Small intestine (tissue), 16 donors: ENCODE measurements at places on chromosomes 4 and X.

DNA sequence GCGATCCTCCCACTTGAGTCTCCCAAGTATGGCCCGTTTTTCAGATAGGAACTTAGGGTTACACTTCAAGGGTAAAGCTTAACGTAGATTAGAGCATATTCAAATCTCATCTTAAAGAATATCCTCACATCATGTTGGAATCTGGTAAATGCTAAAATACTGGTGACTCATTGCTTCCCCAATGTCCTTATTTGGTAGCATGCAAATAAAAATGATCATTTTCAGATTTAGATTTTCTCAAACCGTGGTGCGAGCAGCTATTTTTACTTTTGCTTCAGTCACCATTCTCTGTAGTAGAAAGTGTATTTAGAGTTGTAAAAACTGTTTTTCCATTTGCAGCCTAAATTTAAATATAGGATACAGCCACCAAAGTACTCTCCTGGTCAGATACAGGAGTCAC lies 101.5 kb upstream of the MAML3 start:
- DNase-seq: no peak

DNA sequence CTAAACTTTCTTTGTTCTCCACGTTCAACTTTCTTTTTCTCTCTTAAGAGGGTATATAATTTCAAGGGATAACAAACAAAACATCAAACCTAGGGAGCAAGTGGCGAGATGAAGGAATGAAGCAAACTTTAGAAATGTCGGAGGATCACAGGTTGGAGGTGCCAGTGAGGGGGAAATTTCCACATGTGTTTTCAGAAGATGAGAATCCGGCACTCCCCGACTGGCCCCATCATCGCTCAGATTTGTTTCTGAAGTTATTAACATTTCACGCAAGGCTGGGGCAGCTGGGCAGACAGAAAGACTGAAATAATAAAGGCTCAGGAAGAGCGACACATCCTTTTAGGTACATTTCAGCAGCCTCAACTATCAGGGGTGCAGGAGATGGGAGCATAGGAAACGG lies 134.9 kb downstream of the SMIM20 start:
- DNase-seq: no peak

DNA sequence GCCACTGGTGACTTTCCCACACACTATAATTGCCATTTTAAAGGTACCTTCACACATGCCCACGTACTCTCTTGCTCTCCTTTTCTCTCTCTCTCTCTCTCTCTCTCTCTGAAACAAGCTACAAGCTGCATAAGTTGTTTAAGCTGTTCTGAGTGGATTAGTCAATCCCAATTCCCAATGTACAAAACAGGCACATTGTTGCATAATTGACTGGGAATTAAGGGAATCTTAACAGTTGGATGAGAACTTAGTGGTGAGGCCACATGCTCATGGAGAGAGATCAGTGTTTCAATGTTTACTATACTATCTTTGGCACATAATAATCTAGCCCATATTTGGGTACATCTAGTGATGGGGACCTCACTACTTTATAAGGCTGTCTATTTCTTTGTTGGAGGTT lies 123.3 kb downstream of the ARHGEF9 start:
- DNase-seq: no peak

DNA sequence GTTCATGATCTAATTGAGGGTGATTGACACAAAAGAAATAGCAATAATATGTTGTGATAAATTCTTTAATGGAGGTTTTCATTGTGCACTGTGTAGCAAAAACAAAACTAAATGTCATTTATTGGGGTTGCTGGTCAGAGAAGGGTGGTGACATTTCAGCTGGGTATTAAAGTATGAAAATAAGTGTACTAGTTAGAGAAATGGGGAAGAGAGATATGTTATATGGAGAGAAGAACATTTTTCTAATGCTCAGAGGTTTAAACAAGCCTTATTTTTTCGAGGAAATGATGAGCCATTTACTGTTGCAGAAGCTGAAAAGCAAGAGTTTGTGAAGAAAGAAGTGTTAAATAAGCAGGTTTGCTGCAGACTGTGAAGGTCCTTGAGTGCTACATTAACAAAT lies 142.7 kb upstream of the PAQR3 start:
- DNase-seq: no peak

- DNase-seq: peak; percentile 82
These were observed 63.0 kb downstream of the ZNF732 start for GRCh38 chr4:242121-242848.

DNA sequence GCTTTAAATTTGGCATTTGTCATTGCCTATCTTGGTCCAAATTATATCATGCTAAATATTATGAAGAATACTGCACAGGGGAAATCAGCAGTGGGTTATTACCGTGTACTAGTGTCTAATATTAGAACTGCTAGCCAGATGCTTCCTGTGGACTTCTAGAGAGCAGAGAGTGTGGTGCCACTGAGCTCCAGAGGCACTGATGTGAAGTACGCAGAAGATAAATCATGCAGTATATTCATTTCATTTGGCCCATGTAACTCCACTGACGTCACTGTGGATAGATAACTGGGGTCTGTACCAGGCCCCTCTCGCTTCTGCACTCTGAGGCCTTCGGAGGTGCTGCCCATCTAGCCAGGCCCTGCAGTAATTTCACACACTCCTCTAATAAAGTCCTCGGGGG lies 80.0 kb downstream of the ALPK1 start:
- DNase-seq: no peak
